Small intestine (tissue), 16 donors: ENCODE measurements at places on chromosomes 11 and 22. TPM values are rescaled to one million over a fixed set of nuclear protein-coding genes. Genes with fewer than 3 reads are reported as not detected.

The GAB4 gene
- polyA plus RNA-seq = not detected

DNA sequence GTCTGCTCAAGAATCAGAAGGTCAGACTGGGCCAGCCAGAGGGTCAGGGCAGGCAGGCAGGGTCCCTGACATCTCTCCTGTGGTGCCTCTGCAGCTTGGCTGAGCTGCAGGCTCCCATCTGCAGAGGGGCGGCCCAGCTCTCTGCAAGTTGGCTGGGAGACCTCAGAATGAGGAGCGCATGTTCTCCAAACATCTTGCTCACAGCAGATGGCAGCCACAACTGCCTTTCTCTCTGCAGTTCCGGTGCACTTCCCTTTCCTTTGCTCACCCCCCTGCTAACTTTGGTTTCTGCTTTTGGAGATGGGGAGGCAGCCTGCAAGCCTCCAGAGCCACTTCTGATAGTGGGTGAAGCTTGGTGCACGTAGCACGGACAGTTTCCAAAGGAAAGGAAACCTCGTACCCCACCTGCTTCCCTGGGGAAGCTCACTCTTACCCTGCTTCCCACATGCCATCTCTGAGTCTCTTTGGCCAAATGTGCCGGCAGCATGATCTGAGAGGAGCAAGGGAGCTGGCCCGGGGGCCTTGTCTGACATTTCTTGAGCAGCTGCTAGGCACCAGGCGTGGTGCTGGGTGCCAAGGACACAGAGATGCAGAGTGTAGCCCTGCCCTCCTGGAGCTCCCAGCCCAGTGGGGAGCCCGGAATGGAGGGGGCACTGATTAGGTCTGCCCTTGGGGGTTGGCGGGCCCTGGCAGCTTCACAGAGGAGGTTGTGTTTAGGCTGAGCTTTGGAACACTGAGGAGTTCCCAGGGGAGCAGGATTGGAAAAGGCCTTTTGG, 18.2 kb downstream of the DAGLA start:
- no peak for DNase-seq

GRCh38 chr11:92764128-92764527, 205.3 kb upstream of the MTNR1B start:
- DNase-seq = no peak

GRCh38 chr11:60455531-60456042, at the start of gene MS4A1:
TSS of gene MS4A1 (plus strand) at chr11:60455847. CDS start at chr11:60462375, 6,528 bp downstream.
- no peak for DNase-seq
